CD4-positive, CD25-positive, alpha-beta regulatory T cell (primary cell): ENCODE measurements at places on chromosomes 7 and 10. TPM values are rescaled to one million over a fixed set of nuclear protein-coding genes. Genes with fewer than 3 reads are reported as not detected.

Gene CC2D2B
- polyA plus RNA-seq: not detected

Gene PAX2
- polyA plus RNA-seq: not detected

Gene LIPJ
- polyA plus RNA-seq: not detected

Gene CTAGE4
- 0.29 TPM for polyA plus RNA-seq

Gene EZH2
- polyA plus RNA-seq: 12.2 TPM

Gene RP9
- polyA plus RNA-seq: 20.7 TPM

Gene TCF7L2
- 0.49 TPM for polyA plus RNA-seq
